ENCODE measurements at places on chromosomes 3 and 15.

- DNase-seq: no peak
These were observed 35.1 kb upstream of the EIF3J start for GRCh38 chr15:44501768-44502366.

GRCh38 chr3:62876064-62876463, 848 bp upstream of the CADPS start:
- no peak for DNase-seq

- no peak for DNase-seq
These were observed 35.9 kb downstream of the KY start for GRCh38 chr3:134614955-134615354.

- no peak for DNase-seq
These were observed 244.3 kb downstream of the ULK4 start for GRCh38 chr3:41717641-41718040.

GRCh38 chr3:142894493-142894892, 5.6 kb upstream of the PCOLCE2 start:
- DNase-seq: no peak
